Activated naive CD4-positive, alpha-beta T cell (primary cell): ENCODE measurements at places on chromosomes 4 and X.

GRCh38 chr4:86891762-86892635 is at the start of gene C4orf36:
C4orf36 (minus strand) TSS chr4:86892422; CDS start chr4:86891520, 902 bp downstream.
- DNase-seq, result peak; percentile 4

DNA sequence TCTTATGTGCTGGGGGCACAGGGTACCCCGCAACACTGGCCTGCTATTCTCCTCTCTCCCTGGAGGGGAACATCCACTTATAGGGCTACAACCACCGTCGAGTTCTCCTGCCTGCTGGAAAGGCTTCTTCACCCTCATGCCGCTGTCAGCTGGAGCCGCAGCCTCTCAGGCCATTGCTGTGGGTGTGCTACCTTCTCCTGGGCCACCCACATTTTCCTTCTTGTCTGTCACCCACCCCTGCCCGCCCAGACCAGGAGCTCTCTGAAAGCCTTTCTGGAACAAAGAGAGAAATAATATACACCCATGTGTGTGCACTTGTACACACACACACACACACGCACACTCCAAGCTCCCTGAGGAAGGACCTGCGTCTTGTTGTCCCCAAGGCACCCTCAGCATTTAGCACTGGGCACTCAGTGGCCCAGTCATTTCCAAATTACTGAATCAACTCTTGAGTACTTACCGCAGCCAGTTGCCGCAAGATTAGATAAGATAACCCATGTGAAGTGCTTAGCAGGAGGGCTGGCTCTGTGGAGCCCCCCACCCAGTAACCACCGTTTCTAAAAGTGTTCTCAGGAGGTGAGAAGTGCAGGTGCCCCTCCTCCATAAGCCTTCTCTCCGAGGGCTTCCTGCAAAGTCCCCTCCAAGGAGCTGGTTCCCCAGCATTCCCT is 50.2 kb downstream of the CPZ start:
- no peak for DNase-seq

DNA sequence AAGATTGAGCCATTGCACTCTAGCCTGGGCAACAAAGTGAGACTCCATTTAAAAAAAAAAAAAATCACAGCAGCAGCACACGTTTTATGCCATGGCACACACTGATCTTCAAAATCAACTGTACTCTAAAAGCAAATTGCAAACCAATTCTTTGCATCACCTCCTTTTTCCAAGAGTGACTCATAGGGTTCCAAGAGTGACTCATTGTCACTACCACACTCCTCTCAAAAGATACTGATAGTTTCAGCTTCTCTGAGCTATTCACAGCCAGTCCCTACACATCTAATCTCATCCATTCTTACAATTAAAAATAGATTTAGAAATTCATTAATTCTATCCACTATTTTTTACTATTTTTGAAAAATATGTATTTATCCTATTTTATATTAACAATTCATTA is 1494.9 kb upstream of the AGA start:
- no peak for DNase-seq

- no peak for DNase-seq
Observed at GRCh38 chr4:184705692-184706091, 28.2 kb downstream of the CENPU start.

DNA sequence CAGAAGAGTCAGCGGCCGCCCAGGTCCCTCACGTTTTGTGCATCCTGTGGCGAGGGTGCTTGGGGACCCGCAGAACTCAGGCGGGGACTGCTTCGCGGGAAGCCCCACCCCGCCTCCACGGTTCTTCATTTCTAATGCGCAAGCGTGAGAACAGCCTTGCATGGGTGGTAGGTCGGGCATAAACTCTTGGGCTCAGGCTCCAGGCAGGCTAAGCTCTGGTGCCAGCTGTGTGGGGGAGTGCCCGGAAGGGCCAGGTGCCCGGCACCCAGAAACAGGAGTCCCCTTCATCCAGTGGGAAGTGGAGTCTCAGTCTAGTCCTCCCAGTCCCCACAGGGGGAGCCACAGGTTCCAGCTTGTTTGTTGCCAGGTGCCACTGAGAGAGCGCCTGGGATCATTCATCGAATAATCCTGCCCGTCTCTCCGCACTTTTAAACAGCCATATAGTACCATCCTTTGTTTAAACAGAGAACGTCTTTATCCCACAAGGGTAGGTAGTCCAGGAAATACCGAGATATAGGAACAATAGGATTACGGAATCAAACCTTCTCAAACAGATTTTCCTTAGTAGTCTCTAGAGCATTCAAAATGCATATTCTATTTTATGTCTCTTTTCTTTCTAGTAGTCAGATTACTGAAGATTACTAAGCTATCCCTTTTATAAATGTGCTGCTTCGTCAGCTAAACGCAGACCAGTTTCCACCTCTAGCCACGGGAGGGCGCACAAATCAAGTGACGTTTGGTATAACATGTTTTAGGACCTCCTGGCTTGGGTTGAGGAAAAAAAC is 12.7 kb upstream of the RBBP7 start:
- peak; percentile 43 for DNase-seq

GRCh38 chr4:1171311-1172227 is 814 bp downstream of the SPON2 start:
- DNase-seq, result peak; percentile 52

DNA sequence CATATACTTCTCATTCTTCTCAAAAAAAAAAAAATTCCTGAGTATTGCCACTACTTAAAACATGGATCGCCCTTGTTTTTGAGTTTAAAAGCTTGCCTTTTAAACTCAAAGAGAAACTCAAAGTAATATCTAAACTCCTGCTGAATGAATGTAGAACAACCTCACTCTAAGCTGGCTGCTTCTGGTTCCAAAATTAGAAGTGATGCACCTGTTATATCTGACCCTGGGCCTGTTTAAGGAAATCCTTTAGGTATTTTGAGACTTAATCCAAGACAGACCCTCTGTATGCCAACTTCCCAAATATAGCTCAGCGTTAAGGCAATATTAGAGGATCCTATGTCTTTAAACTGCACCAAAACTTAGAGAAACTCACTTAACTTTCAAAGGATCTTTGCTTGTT is 1.8 kb upstream of the OTUD4 start:
- DNase-seq, result no peak

DNA sequence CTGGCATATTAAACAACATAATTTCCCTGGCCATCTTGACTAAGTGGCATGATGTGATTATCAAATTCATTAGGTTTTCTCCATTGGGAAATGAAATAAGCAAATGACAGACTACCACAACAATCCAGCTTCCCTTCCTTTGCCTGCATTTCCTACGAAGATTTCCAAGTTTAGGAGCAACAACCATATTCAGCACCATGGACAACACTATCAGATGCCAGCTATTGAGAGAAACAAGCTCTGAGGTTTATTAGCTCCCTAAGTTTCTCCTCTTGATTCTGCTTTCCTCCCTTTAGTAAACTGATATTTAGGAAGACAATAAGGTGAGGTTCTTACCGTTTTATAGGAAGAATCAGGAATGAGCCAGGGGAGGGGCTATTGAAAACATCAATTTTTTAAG is 36.2 kb downstream of the DCX start:
- DNase-seq, result no peak

DNA sequence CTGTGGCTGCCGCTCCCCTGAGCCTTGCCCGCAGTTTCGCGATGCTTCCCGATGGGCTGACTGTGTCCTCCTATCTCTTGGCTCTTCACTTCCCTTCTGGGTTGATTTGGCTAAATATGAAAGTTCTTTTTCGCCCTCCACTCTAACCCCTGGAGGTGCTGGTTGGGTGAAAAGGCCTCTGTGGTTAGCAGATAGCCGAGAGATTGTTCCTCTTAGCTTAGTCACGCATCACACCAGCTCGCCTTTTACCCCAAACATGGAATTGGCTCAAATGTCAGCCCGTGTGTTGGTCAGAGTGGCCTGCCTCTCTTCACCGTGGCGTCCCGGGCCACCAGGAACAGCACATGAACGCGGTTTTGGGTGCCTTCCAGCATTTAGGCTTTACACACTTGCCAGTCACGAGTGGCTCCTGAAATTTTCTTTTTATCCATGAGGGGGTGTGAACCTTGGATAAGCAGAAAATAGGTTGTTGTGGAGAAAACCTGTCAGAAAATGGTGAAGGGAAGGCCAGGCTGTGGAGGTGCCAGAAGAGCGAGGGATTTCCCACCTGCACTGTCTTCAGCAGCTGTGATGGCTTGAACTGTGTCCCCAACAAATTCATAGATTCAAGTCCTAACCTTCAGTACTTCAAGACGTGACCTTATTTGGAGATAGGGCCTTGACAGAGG is 8.9 kb downstream of the CLCN4 start:
- DNase-seq, result no peak

- no peak for DNase-seq
Observed at GRCh38 chr4:4711902-4712301, 147.6 kb upstream of the MSX1 start.

DNA sequence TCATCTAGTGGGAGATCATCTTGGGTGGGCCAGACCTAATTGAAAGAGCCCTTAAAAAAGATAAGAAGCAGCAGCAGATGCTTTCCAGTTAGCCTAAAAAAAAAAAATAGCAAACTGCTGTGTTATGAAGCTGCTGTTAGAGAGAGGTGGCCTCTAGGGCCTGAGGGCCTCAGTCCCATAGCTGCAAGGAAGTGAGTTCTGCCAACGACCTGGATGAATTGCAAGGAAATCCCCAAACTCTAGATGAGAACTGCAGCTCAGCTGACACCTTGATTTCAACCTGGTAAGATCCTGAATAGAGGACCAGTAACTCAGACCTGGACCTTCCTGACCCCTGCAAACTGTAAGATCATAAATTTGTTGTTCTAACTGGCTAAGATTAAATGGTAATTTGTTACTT is 275.2 kb downstream of the TENM3 start:
- no peak for DNase-seq

DNA sequence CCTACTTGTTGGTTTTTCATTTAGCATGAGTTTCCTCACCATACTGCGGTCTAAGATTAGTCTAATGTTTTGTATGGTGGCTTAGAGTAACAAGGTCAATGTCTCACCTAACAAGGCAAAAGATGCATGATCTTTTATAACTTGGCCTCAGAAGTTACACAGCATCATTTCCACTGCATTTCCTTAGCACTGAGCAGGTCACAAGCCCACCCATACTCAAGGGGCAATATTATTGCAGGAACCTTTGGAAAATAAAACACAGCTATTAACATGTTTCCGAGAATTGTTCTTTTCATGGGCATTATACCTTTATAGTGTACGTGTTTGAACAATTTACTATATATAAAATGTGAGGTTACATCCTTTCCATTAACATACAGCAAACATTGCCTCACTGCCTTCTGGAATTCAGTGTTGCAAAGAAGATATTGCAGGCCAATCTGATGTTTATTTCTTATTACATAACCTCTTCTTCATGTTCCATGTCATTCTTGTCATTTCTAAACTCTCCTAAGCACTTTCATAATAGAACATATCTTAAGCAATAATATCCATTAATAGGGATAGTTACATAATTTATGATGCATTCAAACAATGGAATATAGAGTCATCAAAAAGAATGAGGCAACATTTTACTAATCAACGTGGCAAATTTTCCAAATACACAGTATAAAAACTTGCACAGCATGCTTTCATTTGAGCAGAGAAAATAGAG is 153.8 kb downstream of the AREG start:
- DNase-seq, result no peak

- no peak for DNase-seq
Observed at GRCh38 chr4:37884855-37885487, 5.9 kb upstream of the TBC1D1 start.
